ENCODE measurements at places on chromosomes 16 and 17.

- peak; percentile 85 for DNase-seq
Observed at GRCh38 chr17:41065829-41066624, at the start of gene KRTAP2-4. TSS of gene KRTAP2-4 (minus strand) at chr17:41065879. CDS start at chr17:41065845, 34 bp downstream.

DNA sequence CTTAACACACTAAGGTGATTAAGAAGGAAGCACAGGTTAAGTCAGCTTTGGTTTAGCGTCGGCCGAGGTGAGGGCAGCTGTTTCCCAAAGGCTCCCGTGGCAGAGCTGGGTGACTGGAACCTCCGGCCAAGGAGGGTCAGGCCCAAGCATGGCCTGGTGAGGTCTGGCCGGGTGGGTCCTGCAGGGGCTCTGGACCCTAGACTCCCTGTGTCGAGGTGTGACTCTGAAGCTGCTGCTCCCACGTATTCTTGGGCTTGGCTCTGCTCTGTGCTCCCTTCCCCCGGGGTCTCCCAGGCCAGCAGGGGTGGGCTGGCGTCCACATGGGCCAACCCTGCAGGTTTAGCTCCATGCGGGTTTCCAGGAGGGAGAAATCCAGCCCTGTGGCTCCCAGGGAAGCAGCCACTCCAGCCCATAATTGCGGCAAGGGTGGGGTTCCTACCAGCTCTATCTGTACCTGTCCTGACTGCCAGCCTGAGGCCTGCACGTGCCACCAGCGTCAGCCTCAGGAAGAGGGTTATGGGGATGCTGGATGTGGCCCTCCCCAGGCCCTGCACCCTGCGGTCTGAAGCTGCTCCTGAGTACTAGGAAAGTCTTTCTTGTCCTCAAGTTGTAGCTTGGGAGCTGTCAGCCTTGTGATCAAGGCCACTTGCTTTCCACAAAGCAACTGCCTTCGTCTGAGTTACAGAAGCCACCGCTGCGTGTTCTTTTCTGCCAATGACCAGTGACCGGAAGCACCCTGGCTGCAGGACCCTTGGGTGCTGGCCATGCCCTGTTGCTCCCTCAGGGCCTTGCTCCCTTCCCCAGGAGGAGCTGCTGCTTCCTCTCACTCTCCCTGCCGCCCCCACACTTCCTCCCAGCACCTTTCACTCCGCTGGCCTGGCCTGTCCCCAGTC lies 4.8 kb downstream of the CDK5R1 start:
- DNase-seq: no peak

DNA sequence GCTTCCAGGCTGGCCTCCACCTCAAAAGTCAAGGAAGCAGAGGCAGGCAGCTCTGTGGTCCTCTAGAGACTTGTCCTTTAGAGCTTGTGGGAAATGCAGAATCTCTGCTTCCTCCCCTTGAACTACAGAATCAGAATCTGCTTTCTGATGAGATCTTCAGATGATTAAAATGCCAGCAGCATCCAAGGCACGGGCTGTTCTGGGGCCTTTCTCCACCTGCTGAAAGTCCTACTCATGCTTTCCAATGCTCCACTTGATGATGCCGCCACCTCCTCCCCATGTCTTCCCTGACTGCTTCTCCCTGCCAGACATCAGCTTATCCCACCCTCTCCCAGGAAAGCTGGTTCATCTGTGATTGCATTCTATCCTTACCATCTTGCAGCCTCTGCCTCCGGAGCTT lies 33.3 kb downstream of the CMTM3 start:
- no peak for DNase-seq

DNA sequence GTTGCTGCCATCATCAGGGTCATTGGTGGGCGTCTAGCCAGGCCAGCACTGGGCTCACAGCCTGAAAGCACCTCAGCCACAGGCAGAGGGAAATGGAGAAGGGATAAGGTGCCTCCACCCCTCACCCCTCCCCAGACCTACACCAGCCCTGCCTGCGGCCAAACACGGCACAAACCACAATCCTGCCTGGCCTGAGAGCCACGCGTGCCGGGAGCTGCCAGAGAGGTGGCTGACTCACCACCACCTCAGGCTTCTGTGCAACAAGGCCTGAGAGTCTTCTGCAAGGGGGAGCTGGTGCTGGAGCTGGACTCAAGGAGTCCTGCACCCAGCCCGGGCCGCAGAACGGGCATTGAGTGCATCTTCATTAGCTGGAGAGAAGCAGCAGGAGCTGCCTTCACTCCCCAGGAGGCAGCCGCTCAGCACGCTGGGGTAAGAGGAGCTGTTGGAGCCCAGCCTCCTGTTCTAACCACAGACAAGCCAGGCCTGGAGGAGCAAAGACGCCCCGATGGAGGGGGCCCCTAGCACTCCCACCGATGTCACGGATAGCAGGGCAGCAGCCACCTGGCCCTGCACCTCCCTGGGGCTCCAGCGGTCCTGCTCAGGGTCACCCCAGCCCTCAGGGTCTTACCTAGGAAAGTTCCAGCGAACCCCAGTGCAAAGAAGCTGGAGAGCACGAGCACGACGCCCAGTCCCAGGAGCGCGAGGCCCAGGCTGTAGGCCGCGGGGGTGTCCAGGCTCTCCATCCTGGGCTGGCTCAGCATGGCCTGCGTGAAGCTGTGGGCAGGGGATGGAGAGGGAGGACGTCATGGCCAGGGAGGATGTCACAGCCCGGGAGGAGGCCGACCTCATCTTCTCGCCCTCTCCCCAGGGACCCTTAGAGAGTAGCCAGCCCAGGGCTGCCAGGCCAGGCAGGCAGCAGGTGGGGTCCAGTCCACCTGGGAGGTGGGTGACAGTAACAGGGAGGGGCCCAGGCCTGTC lies 16.0 kb upstream of the RASD1 start:
- DNase-seq: peak; percentile 66

DNA sequence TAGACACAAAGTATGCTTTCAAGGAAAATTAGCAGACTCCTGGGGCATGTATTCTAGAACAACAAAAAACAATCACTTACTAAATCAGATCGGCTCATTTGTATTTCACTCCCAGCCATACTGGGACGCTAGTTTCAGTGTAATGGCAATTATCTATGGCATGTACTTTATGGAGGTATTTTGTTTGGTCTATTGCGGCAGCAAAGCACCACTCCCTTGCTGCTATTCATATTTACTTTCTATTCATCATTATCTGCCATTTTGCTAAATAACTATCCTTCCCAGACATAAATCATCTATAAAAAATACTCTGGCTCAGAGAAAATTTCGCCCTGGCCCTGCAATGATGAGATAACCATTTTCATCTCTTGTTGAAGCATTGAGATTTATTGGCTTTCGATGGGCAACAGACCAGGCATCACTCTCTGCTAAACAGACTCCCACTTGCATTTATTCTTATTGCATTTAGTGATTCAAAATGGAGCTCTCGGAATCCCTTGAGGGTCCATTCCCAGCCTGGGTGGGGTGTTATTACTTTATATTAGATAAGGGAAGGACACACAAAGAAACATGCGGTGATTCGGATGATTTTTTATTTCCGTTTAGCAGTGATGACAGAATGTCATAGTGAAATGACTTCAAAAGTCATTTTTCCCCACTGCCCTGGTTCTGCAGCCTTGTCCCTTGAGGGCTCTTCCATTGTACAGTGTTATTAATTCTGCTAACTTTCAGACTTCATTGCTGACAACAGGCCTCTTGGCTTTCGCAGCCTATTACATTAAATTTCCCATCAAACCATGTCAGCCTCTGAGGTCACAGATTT lies 225.8 kb downstream of the IRX3 start:
- DNase-seq: no peak

DNA sequence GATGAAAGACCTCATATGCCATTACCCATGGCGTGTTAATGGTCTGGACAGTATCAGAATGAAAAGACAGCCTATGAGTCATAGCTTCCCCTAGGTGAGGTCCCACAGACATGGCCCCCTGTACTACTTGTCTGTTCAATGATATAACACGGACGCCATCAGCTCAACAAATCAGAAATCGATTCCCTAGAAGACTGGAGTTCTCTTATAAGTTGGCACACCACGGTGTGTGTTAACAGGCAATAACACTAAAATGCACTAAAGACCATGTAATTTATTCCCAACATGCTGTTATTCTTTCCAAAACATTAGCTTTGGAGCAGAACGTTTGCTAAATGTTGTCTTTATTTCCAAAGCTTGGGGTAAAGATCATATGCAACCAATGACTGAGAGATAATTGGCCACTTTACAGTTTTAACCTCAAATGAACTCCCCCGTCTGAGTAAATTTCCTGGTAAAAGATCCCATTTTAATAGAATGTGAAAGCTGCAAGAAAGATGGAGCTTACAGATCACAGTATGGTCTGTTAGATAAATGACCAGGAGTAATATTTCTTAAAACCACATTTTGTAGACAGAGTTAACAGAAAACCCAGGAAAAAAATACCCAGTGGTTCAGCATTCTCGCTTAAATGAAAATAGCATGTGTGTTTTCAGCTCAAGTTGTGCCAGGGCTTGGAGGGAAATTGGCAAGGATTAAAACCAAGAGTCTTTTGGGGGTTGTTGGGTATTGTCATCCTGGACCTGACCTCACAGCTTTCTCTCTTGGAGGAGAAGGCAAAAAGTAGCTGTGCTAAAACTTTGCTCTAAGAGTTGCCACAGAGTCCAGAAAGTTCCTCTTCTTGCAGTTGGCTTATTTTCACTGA lies 65.9 kb downstream of the PCTP start:
- no peak for DNase-seq

DNA sequence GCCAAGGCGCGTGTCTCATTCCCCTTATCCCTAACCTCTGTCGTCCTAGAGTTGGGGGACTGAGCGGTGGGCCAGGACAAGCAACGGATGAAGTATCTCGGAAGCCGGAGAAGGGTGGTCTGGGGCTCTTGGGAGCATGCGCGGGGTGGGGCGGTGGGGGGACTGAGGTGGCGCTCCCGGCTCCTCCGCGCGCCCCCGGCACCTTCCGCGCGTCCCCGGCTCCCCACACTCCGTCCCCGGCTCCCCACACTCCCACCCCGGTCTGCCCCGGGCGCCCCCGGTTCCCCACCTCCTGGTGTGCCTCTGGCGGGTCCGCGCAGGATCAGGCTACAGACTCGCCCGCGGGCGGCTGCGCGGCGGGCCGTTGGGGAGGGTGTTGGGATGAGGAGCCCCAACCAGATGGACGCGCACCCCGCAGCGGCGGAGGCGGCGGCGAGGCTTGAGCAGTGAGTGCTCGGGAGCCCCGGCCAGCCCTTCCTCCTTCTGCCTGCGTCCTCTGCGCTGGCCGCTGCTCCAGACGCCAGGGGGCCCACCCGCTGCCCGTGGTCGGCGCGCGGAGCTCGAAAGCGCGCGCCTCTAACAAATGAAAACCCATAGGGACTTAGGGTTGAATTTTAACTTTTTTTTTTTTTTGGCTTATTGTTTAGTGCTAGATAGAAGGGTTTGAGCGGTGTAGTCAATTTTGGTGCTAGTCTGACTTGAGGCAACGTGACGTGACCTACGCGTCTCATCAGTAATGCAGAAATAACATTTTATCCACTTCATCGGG lies 5.6 kb upstream of the CRYM start:
- no peak for DNase-seq

DNA sequence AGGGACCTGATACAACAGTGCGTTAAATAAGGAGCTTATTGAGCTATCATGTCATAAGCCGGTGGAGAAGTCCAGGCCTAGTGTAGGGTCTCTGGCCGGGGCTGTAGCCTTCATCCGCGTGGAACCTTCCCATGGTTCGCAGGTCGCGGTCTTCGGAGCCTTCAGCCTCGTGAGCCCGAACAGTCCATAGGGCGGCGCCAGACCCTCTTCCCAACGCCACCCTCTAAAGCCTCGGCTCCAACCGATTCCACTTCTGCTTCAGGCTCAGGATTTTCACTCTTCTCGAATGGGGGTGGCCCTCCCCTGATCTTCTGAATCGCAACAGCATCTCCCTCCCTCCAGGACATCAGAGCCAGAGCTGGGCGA lies 10.3 kb upstream of the BRCA1 start:
- no peak for DNase-seq

- DNase-seq: peak; percentile 7
Observed at GRCh38 chr16:65176603-65177002, 54.7 kb upstream of the CDH11 start.

DNA sequence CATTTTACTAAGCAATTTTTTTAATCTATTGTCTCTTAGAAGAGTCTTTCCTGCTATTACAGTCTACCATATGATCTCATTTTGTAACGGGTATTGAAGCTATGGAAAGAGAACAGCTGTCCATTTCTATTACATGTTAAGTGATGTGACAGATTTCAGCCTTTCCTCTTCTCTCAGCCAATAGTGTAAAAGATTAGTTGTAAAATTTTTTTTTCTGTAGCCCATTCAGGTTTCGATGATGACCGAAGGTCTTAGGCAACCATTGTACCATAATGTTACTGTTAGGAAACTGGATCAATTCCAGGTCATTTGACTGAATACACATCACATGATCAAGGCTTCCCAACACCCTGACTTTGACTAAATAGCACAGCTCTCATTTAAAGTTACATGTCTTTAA lies 147.6 kb upstream of the HLF start:
- DNase-seq: no peak

DNA sequence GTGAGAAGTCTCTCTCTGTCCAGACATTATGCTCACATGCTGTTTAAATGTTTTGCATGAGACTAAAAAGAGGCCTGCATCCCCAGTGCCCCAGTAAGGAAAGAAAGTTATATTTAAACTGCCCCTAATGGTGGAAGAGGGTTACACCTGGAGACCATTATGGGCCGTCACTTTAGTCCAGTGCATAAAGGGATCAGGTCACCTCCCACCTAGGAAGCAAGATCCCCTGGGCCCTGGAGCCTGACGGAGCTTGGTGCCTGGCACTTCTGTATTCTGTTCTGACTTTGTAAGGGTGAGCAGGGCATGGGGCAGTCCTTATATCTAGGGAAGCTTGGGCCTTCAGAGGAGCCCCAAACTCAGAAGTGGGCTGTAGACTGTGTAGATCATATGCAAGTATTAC lies 67.9 kb downstream of the CPPED1 start:
- no peak for DNase-seq

- no peak for DNase-seq
Observed at GRCh38 chr16:25585526-25585925, 106.2 kb upstream of the HS3ST4 start.

- no peak for DNase-seq
Observed at GRCh38 chr17:77444984-77445759, 304.4 kb downstream of the SEC14L1 start.
